ENCODE measurements at places on chromosomes 2 and 18.
A peak's percentile ranks its signal among the peaks of the same experiment; 100 is the strongest.

DNA sequence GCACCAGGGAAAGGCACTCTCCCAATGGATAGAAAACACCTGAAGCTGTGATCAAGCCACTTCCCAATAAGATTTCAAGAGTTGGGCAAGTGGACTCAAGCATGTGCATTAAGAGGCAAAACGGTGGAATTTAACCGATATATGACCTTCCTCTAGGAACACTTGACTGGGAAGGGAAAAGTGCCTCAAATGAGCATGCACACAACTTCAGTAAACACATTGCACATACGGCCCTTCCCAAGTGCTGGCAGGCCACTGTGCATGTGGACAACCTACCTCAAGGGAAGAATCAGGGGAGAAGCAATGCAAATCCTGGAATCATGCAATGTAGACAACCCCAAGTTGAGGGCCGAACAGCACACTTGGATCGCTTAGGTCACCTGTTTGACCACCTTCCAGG is 23.9 kb upstream of the SH3RF3 start:
- DNase-seq = no peak

DNA sequence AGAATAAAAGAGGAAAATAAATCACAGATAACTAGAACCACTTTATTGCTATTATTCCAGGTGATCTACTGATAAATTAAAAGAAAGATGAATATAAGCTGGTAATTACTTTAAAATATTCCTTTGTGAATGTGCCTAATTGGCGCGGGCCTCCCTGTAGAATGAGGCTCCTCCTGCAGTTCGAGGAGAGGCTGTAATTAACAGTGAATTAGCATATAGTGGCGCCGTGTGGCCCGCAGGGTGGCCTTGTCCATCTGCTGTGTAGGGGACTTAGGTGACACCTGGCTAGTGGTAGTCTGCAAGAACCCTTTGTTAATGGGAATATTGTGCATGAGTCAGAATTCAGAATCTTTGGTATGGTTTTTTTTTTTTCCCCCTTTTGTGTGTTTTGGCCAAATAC is 119.8 kb downstream of the AGAP1 start:
- no peak for DNase-seq

GRCh38 chr2:98387478-98387877 is 41.2 kb downstream of the CNGA3 start:
- DNase-seq = no peak

GRCh38 chr18:78903436-78904178 is 76.0 kb upstream of the SALL3 start:
- DNase-seq = no peak

DNA sequence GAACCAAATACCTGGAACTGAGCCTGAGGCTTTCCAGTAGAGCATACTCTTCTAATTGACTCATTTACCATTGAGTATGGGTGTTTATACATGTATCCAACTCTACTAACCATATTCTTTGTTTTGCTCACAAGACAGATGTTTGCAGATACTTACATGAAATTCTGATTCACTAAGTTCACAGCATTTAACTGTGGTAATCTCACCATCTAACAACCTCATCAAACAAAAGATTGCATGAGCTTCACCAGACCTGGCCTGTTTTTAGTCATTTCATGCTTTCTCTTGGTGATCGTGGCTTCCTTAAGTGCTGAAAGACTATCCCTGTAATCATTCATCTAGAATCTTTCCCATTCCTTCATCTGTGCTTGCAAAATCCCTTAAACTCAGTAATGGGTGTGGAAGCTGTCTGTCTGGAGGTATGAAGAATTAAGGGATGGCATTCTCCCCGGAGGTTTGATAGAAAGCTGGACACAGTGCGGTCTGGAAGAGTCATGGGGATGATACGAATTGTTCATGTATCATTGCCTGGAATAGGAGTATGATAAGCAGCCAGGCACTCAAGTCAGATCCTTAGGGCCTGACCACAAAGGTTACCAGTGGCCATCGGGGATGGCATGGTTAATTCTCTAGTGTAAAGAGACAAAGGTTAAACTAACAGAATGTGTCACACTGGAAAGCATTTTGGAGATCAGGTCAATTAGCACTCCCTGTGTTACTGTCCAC is 42.0 kb upstream of the IL1R1 start:
- peak; percentile 40 for DNase-seq
